ENCODE measurements at places on chromosomes 16 and 17.

DNA sequence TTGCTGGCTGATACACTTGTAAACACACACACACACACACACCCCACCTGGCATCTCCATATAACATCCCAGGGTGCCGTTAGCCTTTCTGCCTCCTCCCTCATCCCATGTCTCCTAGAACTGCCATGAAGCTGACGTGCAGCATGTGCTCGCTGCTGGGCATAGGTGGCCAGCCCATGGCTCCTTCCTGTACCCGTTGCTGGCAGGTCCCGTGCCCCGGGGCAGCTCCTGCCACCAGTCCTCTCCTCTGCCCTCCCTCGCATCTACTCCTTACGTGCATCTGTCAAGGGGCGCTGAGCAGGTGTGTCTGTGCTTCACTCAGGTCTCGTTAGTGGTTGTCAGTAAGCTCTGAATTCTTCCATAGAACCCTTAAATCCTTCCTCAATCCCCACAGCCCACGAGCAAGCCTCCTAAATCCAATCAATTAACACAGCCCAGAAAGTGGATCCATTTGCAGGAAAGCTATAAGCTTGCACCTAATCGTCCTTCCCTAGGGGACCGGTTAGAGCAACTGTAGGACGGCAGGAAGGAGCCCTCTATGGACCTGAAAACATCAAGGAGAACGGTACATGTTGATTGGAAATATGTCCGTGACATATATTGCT, 218.1 kb upstream of the FOXF1 start:
- no peak for DNase-seq

DNA sequence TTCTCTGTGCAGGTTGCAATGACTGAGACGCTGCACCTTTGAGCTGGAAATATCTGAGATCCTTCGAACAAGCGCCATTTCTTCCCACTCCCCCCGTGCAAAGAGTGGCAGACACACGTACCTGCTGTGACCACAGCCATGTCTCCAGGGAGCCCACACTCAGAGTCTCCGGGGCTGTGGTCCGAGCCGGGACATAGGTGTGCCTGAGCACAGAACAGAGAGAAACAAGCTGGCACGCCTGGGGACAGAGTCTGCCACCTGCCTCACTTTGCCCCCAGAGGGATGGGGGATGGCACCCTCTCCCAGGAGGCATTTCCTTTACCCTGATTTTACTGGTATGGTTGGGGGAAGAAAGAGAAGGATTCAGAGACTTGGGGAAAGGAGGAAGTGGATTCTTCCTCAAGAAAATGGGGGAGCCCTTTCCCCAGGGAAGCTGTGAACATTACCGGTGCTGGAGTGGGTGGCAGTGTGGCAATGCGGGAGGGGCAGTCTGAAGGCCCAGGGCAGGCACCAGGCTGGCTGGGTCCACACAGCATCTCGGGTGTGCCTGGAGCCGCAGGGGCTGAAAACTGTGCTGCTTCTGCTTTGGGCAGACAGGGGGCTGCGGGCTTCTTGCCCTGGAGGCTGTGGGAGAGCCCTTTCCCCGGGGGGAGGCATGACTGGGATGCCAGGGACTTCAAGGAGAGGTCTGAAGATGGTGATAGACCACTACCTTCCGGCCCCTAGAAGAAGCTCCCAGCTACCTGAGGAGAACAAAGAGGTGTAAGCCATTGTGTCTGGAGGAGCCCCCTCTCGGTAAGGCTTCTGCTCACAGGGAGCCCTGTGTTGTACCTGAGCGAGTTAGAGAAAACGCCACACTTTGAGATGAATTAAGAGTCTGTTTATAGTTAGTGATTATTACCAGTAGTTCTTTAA, 6.6 kb upstream of the PIK3R6 start:
- no peak for DNase-seq

GRCh38 chr17:7497228-7497627, 13.1 kb downstream of the POLR2A start:
- no peak for DNase-seq

DNA sequence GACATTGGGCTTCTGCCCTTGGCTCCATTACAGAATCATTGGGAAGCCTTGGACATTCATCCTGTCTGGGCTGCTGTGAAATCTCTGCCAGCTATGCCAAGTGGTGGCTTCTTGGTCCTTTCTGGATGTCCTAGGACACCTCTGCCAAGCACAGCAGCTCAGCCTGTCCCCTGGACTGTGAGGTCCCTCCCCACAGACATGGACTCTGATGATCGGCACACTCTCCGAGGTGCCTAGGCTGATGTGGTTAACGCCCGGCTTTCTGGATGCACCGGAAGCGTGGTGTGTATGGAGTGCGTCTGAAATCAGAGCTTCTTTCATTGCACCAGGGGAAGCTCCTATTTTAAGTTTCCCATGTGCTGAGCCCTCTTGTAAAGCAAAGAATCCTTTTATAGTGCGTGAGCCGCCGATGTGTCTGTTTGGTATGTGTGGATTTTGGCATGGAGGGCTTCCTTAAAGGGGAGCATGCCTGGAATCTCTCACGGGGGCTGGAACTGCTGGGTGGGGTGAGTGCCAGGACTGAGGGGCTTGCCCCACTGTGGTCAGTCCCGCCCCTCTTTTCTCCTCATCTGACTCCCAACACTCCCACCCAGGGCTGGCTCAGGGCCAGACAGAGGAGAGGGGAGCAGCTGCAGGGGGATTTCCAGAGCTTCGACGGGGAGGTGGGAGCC, 7.0 kb upstream of the ARHGAP23 start:
- no peak for DNase-seq

- DNase-seq: no peak
These were observed 42.1 kb downstream of the NOG start for GRCh38 chr17:56635641-56636040.

DNA sequence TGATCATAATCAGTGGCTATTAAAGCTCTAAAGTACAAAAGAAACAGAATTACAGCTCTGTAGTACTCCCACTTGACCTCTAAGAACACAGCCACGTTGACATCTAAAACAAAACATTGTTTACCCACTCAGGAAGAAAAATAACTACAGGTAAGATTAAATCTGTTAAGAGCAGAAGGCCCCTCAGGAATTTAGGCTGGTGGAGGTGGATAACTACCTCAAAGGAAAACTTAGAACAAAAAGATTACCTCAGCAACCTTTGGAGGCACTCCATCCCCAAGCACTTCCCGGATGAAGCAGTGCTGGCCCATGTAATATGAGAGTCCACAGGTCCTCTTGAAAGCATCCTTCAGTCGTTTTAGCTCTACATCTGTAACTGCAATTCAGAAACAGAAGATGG, 46.7 kb downstream of the USP32 start:
- no peak for DNase-seq

All from stimulated activated CD4-positive, alpha-beta T cell treated with anti-CD3 and anti-CD28 coated beads, TNF-alpha, amount 100 ng/mL, for 4 hours (primary cell).